ENCODE measurements at places on chromosomes 2 and 18. TPM values are rescaled to one million over a fixed set of nuclear protein-coding genes. Genes with fewer than 3 reads are reported as not detected.
A peak's percentile ranks its signal among the peaks of the same experiment; 100 is the strongest.

GRCh38 chr2:20370191-20370590, 19.5 kb upstream of the PUM2 start:
- DNase-seq, result no peak

GRCh38 chr2:170770606-170771420, 635 bp downstream of the ERICH2 start:
- peak; percentile 96 for DNase-seq

DNA sequence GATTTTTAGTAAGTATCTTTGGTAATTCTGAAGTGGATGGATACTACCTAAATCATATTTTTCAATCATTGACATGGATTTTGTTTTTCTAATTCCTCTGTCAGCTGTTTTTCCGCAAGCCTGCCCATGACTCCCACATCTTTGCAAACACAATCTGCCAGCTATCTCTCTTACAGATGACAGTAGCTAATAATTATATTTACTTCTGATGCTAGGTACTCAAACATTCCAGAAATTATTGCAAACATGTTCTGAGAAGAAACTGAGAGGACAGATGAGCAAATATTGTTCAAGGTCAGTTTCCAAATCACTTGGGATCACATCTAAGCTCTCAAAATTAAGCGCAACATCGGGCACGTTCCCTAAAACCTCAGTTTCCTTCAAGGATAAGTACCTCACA, 270.0 kb upstream of the CDH19 start:
- no peak for DNase-seq

DNA sequence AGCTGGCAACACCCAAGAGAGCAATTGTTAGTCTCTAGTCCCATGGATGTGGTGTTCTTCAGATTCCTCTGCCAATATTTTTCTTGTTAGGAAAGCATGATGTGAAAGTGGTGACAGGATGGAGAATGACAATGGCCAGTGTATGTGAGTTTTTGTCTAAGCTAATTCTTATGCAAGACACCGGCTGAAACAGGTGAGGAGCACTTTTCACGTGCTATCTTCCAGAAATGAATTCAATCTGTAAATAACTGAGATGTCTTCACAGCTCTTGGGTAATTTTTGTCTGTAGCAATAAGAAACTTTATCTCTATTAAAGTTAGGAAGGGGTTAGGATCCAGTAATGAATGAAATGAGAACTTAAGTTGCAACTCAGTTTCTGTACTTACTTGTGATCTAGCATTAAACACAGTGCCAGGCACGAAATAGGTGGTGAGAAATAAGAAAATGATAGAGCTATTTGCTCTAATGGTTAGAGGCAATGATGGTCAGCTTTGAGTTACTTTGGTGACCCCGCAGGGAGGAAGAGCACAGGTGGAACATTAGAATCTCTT, 676 bp upstream of the AGPS start:
- DNase-seq, result no peak

DNA sequence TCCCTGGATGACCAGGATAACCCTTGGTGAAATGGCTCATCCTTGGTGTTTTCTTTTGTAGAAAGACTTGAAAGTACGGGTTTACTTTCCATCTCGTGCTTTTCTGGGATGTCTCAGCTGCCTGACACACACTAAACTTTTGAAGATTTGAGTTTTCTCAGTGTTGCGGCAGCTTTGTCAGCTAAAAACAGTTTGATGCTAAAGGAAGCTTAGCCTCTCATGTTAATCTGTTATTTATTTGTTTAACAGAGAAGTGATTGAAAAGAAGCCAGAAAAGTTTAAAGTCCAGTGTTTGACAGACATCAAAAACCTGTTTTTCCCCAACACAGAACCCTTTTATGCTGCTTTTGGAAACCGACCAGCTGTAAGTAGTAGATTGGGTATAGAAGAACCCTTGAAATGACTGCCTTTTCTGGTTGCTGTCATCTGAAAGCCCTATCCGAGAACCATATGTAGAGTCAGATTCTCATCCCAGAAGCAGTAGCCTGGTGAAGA, 72.8 kb downstream of the LPIN1 start:
- DNase-seq, result no peak

SMYD1 gene
- not detected for total RNA-seq

SLC4A3 gene
- total RNA-seq, result 20.2 TPM
